ENCODE measurements at places on chromosomes 11 and 22.

DNA sequence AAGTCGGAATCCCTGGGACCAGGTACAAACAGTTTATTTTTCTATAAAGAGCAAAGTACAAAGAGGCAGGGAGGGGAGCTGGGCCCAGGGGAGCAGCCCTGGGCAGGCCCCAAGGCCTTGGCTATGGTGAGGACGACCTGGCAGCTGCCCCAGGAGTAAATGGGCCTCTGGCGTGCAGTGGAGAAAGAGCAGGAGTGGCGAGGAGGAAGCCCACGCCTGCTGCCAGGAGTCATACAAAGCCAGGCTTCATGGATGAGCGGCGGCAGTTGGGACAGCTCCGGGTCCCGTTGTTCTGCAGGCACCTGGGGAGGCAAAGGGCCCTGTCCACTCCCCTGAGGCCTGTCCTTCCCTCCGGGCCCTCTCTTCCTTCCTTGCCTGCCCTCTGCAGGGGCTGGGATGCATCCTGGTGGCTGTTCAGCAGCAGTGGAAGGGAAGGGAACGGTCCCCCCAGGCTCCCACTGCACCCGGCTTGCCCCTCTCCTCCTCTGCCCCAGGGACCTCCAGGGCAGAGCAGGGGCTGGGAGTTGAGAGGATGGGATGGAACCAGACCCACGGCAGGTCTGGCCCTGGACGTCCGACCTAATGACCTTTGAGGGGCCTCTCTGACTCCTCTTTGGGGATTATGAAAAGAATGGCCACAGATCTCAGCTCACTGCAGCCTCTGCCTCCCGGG lies 11.1 kb downstream of the RAPSN start:
- no peak for DNase-seq

DNA sequence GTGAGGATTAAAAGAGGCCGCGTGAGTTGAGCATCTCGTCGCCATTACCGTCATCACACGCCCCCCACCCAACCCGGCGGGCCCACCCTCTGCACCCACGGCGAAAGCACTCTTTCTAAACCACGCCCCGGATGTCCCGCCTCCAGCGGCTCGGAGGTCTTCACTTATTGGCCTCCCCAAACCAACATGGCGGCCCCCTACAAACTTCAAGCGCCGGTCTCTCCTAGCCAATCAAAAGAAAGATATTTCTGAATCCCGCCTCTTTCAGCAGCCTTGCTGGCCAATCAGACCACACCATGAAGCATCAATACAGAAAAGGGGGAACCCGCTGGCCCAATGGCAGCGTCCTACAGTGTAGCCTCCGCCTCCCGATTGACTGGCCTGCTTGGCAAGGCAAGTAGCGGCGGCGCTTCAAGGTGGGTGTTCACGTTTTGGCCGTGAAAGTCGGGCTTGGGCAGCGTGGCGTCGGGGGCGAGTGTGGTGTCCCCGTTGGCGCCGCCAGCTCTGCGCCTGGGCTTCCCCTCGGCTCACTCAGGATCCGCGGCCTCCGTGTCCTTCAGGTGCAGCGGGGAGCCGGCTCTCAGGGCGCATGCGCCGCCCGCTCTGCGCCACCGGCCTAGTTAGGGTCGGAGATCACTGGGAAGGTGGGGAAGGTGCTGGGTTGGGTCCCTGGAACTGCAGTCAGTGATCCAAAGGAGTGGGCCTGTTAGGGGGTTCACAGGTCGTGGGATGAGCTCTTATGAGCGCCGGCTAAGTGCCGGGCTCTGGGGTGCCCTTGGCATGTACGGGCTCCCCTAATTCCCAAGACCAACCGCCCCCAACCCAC lies at the start of gene NDUFS8:
TSS of gene NDUFS8 (plus strand) at position 364 of the 826 bp plus-strand sequence. CDS start 1,471 bp downstream, outside the sequence.
- peak; percentile 93 for DNase-seq

GRCh38 chr11:103699216-103699615 lies 337.2 kb upstream of the DDI1 start:
- no peak for DNase-seq

DNA sequence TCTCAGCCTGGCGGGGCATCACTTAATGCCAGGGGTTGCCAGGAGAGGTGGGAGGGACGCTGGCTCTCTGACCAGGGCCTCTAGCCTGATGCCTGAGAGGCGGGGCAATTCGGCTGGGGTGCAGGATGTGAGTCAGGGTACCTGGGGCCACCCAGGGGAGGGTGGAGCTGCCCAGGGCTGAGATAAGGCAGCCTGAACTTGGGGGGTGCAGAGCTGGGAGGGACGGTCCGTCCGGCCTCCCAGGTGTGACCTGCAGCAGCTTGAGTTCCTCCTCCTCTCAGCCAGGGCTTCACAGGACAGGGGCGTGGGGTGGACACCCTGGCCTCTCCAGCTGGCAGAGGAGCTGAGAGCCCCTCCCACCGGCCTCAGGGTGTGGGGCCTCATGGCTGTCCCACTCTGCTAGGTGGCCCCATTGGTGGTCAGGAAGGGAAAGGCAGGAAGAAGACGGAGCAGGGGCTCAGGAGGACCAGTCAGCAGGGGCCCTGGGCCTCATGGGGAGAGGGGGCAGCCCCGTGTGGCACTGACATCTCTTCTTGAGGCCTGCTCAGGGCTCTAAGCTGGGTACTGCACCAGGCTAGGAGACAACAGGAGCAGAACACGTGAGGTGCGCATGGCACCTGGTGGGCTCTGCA lies 942 bp upstream of the RPS6KA4 start:
- DNase-seq: no peak

GRCh38 chr11:69799582-69799981 lies 19.6 kb downstream of the FGF3 start:
- DNase-seq: no peak

- no peak for DNase-seq
These were observed 28.9 kb upstream of the PARVB start for GRCh38 chr22:43995057-43995685.

DNA sequence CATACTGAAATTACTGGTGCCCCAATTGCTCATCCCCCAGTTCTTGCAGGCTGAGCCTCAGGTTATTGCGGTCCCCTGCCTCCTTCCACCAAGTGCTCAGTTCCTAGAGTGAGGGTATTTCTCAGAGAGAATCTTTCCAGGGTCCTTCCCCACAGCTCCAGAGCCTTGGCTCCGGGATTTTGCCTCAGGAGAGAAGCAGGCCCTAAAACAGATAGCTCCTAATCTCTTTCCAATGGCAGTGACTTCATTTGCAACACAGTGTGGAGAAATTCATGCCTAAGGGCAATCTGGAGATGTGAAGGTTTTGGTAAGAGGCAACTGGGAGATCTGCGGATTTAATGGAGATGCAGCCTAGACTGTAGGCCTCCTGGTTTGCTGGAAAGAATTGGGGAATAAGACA lies 2.9 kb downstream of the NF2 start:
- DNase-seq: no peak

DNA sequence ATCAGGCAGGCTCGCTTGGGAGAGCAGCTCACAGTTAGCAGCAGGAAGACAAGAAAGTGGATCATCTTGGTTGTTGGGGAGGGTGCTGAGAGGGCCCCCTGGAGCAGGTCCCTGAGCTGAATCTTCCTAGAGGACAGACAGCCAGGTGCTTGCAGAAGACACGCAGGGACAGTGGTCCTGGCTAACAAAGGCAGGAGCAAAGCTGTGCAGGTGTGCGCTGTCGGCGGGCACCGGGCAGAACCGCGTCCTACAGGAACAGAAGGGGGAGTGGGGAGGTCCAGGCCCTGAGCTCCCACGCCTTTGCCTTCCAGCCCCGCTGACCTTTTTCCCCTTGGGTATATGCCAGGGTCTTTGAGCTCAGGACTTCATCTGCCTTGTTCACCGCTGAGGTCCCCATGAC lies 30.1 kb upstream of the PARVB start:
- no peak for DNase-seq

GRCh38 chr11:96215110-96215782 lies 127.7 kb downstream of the MAML2 start:
- no peak for DNase-seq

Data from stimulated activated CD8-positive, alpha-beta memory T cell treated with anti-CD3 and anti-CD28 coated beads, Interleukin-2, amount 100 ng/mL, for 1 hour (primary cell).